Effector memory CD4-positive, alpha-beta T cell (primary cell): ENCODE measurements at places on chromosomes 7 and 10.

DNA sequence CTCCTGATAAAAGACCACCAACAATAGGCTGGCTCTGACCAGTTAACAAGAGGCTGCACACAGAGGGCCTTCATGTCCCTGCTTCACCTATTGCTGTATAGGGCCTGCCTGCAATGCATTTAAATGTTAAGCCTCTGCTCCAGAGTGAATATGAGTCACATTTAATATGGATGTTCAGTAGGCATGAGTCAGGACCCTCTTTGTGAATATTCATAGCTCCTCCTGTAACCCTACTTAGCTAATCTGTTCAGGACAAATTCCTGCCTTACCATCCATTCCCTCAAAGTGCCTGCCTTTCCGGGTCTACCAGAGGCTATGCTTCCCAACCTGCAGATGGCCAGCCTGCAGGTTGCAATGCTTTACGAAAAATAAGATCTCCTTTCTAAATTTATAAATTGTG is 32.5 kb downstream of the ARHGAP22 start:
- no peak for DNase-seq

DNA sequence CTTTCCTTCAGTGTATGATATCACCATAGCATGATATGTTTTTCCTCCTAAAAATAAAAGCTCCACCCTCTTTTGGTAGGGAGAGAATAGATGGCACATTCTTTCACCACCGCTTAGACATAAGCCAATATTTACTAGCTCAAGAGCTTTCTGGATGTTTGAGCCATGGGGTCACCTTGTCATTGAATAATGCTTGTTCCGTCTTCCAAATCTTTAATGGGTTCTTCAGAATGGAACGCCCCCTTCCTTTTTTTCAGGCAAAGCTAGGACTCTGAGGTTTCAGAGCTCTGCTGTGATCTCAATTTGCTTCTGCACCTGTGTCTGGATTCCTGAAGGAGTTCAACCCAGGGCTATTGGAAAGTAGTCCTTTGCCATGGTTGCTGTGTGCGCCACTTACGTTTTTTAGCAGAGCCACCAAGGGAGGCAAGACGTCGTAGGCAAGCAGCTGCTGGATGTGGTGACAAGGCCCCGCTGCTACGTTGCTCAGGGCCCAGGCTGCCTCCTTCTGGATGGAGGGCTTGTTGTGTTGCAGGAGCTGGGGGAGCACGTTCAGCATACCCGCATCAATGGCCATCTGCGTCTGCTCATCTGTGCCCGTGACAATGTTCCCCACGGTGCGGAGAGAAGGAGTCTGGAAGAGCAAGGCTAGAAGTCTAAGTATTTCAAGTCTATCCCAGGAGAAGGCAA is 23.2 kb downstream of the KPNA7 start:
- no peak for DNase-seq

- DNase-seq: no peak
Observed at GRCh38 chr7:37035631-37036030, 311.3 kb upstream of the AOAH start.

DNA sequence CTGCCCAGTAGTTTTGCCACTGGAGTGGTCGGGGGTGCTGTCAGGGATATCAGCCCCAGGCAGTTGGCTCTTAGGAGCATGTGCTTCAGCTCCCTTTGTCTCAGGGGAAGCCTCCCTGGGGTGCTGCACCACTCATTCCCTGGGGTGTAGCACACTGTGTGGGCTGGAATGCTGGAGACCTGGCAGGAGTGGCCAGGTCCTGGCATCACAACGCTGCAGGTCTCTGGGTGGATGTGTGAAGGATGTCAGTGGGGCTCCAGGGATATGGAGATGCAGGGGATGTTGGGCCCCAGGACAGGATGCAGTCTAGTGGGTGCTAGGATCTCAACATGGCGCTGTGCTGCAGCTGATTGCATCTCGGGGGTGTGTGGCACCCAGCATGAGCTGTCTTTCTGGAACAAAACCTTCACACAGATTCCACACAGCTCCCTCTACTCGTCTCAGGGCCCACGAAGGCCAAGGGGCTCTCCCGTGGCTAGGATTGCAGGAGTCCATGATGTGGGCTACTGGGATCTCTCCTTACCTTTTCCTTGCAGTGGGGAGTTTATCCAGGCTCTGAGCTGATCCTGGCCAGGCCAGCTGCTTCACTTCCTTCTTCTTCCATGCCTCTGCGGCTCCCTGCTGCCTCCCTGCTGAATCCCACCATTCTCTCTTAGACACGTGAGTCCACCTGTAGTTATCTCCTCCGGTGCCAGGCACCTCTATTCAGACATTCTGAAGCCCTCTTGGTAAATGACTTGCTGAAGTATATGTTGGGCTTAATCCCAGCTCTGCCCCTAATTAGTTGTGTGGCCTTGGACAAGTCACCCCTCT is 295.1 kb downstream of the RPS24 start:
- DNase-seq: no peak

GRCh38 chr7:8490391-8491045 is 57.1 kb downstream of the NXPH1 start:
- no peak for DNase-seq

DNA sequence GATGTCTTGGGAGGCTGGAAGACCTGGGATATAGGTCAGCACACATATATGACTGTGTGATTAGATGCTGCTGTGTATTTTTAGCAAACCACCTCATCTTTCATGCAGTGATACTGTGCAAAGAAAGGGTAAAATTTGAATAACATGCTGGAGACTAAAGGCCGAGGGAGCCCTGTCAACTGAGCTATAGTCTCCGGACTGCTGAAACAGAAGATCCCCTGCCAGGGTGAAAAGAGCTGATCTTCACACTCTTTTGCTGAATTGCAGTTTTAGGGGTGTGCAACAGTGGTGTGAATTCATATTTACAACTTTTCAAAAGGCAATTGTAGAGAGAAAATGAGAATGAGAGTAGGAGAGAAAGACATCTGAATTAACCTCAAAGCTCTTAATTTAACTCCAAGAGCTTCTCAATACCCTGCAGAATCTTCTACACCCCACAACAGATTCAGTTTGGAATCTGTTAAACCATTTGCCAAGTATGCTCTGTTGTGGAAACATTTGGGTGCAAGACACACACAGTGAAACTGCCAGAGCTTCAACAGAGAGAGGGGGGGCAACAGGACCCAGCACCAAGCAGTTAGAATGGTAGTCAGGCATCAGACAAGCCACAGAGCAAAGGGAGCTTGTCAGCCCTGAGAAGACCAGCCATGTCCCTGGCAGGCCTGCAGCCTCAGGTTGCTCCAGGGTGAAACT is 190.1 kb upstream of the STK17A start:
- no peak for DNase-seq

- no peak for DNase-seq
Observed at GRCh38 chr10:80199828-80200227, 5.5 kb downstream of the ANXA11 start.

GRCh38 chr7:101680406-101681145 is 51.5 kb upstream of the MYL10 start:
- DNase-seq: no peak

GRCh38 chr7:22255834-22256233 is 101.1 kb downstream of the RAPGEF5 start:
- DNase-seq: no peak

DNA sequence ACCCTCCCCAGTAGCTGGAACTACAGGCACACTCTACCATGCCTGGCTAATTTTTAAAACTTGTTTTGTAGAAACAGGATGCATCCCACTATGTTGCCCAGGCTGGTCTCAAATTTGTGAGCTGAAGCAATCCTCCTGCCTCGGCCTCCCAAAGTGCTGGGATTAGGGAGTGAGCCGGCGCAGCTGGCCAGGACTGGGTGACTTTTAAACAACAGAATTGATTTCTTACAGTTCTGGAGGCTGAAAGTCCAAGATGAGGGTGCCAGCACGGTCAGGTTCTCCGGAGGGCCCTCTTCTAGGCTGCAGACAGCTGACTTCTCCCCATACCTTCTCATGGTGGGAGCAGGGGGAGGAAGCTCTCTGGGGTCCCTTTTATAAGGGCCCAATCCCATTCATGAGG is 75.2 kb upstream of the CHST15 start:
- DNase-seq: no peak

DNA sequence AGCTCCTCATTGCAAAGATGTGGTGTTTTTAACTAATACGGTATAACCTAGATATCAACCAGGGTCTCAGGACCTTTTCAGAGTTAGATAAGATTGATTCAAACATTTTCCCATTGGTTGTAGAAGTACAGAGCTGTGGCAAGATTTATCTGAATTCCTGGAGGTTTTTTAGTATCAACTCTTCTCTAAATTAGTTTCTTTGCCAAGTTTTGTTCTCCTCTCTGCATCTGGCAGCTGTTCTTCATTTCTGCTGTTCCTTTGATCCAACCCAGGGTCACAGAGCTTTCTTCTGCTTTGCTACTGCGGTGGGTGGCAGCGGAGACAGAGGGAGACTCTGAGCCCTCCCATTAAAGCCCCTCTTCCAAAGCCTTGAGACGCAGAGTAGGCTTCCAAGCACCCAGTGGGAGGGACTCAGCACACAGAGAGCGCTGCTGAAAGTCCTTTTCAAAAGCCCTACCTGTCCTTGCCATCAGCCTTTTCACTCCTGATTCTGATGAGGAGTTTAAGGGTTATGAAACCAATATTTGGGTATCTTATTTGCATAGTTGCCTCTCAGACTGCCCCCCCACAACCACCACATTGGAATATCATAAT is 146.3 kb upstream of the EEPD1 start:
- DNase-seq: no peak

- no peak for DNase-seq
Observed at GRCh38 chr7:32489788-32490126, 423 bp downstream of the LSM5 start.

GRCh38 chr10:65110009-65110408 is 1588.8 kb downstream of the REEP3 start:
- no peak for DNase-seq

DNA sequence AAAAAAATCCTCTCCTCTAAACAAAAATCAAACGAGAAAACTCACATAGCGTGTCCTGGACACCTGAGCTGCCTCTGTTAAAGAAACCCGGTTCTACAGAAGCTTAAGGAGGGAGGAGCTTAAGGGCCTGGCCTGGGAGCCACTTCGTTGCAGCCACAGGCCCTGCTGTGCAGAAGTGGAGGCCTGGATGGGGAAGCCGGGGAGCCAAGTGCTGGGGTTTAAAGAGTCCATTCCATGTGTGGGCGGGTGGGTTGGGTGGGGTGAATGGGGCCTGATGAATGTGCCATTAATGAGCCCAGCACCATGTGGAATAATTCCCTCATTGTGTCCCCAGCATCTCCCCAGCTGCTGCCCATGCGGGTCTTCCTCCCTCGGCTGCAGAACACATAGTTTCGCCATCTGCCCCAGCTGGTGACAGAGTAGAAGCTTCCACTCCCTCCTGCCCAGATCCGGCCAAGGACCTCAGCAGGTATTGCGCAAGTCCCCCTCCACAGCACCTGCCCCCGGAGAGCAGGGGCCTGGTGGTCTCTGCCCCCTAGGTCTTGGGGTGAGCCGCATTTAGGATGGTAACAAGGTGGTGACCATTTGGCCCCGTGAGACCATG is 127.8 kb upstream of the BTBD16 start:
- no peak for DNase-seq

GRCh38 chr10:78964952-78965633 is 103.7 kb upstream of the ZMIZ1 start:
- no peak for DNase-seq

DNA sequence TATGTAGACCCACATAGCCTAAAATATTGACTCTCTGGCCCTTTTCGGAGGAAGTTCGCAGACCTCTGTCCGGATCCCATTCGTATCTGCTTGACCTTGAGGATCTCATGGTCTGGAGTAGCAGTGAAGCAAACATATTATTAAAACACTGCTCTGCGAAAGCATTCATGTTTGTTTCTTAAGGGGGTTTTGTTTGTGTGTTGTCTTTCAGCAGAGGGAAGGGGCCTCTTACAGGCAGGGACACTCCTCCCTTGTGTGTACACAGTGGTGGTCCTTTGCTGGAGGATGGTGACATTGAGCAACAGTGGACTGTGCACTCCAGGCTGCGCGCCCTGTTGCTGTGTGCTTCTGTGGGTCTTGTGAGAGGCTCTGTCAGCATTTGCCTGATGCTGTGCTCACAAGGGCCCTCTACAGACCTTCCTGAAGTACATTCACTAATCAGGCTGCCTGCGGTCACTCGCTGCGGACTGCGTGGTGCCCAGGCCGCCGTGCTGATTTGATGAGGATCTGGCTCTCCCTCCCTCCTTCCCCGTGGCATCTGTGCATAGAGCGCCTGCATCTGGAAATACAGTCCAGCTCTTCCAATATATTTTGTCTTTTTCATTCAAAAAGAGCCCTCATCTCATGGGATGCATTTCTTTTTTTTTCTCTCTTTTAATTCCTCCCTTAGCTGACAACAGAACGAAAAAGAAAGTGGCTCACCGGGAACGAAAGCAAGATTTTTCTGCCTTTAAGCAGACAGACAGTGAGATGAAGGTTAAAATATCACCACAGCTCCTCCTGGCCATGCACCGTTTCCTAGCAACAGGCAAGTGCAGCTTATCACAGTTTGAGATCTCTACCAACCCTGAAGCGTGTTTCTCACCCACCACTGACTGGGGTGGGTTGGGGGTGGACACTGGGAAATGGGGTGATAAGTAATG is 135.8 kb downstream of the CNNM2 start:
- peak; percentile 10 for DNase-seq

- no peak for DNase-seq
Observed at GRCh38 chr7:18896343-18896975, 221.0 kb downstream of the TWIST1 start.

GRCh38 chr7:2173189-2173827 is 59.4 kb downstream of the MAD1L1 start:
- DNase-seq: no peak

GRCh38 chr7:134747326-134747725 is 32.1 kb upstream of the CALD1 start:
- DNase-seq: no peak

DNA sequence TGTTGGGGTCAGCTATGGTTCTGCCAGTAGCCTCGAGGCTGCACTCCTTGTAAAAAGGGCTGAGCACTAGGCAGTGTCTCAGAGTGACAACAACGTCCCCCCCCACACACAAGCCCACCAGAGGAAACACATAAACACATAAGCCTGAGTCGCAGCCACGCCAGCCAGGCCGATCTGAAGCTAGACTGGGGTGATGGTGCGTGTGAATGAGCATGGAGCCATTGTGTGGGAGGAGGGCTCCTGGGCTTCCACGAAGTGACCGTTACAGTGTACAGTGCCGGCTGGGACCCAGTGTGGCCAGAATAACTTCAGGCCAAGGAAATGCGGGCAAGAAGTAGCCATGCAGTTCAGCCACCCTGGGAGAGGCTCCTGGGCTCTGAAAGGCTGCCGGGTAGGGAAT is 3.7 kb upstream of the C10orf105 start:
- no peak for DNase-seq

GRCh38 chr7:97246317-97246716 is 128.8 kb downstream of the SDHAF3 start:
- DNase-seq: no peak

- DNase-seq: no peak
Observed at GRCh38 chr7:106518967-106519366, 142.0 kb downstream of the CCDC71L start.

DNA sequence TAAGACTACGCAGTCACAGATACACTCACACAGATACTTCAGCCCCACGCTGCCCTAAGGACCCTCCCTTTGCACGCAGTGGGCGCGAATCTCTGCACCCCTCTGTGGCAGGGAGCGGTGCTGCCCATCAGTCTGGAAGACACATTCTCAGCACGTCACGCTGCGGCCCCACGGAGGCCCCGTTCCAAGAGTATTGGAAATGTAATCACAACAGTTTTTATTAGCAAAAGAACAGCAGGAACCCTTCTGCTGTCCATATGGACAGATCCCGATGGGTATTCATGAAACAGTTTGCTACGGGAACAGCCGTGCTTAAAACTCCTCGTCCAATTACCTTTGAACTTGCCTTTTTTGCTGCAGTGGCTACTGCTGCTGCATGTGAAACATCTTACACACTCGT is 131.0 kb downstream of the RPS24 start:
- no peak for DNase-seq
